ENCODE measurements at places on chromosomes 12 and 14.
A peak's percentile ranks its signal among the peaks of the same experiment; 100 is the strongest.

- DNase-seq: no peak
Observed at GRCh38 chr12:4540638-4541037, 1.9 kb downstream of the RAD51AP1 start.

DNA sequence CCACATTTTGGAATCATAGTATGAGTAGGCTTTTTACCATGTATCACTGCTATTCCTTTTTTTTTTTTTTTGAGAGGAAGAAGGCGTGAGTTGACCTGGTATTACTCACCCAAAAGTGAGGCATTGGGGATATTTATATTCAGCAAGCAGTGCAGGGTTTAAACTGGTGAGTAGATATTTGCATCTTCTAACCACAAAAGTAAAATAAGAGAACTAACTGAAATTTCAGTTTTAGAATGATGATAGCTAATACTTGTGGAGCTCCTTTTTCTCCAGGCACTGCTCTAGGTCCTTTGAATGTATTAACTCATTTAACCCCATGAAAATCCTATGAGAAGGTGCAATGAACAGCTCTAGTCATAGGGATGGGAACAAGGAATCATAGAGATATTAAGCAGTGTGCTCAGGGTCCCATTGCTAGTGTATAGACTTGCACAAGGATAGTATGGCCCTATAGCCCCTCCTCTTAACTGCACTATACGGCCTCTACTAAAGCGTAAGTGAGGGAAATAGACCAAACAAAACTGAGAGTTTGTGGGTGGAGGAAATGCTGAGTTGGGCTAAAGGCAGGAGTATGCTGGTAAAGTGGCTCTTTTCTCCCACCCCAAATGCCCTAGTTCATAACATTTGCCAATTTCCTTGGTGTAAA is 104.3 kb upstream of the MAX start:
- DNase-seq: no peak

DNA sequence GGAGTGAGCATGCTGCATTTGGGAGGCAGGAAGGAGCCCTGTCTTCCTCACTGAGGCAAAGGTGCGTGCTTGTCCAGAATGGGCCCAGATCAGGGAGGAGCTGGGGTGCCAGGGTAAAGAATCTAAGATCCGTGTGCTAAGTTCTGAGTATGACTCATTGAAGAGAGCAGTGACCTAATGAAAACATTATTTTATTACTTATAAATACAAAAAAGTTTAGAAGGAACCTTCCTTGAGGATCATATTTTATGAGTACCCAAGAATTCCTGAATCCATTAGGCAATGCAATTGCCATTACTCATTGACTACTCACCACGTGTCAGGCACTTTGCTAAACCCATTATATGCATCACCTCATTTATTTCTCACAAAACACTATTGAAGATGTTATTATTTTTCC is 264.7 kb downstream of the EGLN3 start:
- DNase-seq: no peak

GRCh38 chr12:130194154-130194553 is 31.9 kb downstream of the FZD10 start:
- DNase-seq: no peak

- DNase-seq: peak; percentile 12
Observed at GRCh38 chr12:130828895-130829294, 10.2 kb downstream of the STX2 start.

DNA sequence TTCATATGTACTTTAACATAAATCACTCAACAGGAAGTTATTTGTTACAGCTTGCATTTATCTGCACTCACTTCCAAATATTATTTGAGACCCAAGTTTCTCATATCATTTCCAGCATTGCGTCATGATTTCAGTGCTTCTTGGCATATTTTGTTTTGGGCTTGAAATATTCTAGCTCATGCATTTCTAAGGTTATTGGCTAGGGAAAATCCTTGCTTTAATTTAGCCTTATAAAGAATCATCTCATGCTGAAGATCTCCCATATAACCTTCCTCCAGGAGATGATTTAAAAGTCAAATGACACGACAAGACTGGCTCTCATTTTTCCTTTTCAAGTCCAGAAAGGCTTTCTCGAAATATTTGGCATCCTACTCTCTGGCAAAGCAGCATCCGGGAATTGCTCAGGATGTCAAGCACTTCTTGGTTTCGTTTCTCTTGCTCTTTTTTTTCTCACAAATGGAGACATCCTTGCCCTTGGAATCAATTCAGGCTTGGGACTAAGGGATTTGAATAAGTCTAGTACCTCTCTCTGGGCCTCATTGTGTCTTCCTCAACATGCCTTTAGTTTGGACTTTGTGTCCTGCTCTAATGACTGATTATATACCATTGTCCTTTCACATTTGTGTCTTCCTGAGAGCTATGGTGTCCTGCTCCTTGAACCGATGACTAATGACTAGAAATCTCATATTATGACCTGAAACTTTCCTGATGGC is 295.0 kb downstream of the RMST start:
- no peak for DNase-seq

GRCh38 chr14:21867541-21867940 is 193.9 kb upstream of the OR4E1 start:
- no peak for DNase-seq

DNA sequence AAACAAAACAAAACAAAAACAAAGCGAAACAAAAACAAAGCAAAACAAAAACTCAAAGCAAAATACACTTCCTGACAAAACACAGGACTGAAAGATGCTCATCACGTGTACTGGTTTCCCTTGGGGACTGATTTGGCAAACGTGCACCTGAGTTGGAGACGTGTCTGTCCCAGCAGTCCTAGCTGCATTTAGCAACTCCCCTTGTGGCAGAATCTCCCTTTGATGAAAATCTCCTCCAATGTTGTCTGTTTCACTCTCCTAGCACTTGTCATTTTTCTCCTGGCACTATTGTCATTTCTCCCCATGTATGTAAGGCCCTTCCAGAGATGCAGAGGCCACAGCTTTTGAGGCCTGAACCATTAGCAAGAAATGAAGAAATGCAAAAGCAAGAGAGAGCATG is 6.8 kb upstream of the SLC24A4 start:
- no peak for DNase-seq

- DNase-seq: no peak
Observed at GRCh38 chr14:29454026-29454693, 473.5 kb downstream of the PRKD1 start.

GRCh38 chr12:57214398-57214781 is 2.2 kb upstream of the NXPH4 start:
- peak; percentile 86 for DNase-seq

- DNase-seq: no peak
Observed at GRCh38 chr14:90509403-90509802, 112.6 kb downstream of the CALM1 start.

DNA sequence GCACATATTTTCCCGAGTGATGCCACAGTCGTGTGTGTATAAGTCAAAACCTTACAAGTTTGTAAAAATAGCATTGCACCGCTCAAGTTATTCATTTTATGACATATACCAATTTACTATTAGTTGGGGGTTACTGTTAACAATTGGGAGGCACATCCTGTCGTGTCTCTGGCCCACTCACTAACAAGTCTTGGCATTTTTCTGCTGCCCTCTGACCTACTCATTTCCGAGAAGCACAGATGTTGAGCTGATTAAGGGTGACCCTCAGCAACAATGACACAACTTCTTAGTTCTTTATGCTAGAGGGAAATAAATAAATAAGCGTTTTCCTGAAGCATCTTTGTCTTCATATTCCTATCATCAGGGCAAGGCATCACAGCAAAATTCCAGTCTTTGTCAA is 6.8 kb upstream of the ATG14 start:
- DNase-seq: no peak

DNA sequence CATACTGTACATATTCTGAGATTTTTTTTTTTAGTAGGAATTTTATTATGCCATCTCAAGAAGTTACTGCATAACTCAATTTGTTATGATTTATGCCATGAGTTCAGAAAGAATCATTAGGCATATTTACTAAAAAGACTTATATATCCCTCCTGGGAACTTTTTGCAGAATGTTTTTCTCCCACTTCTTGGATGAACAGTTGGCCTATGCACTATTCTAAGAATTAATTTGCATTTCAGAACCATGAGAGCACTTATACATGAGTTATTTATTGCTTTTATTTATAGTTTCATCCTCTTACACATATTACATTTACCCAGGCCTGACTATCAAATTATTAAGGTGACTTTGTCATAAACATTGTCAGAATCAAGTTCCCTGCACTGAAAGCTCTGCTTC is 6.3 kb upstream of the LRIG3 start:
- DNase-seq: no peak

GRCh38 chr12:119448611-119449131 is 114.1 kb downstream of the CCDC60 start:
- no peak for DNase-seq

- peak; percentile 30 for DNase-seq
Observed at GRCh38 chr14:87899228-87899627, 93.8 kb downstream of the GALC start.

DNA sequence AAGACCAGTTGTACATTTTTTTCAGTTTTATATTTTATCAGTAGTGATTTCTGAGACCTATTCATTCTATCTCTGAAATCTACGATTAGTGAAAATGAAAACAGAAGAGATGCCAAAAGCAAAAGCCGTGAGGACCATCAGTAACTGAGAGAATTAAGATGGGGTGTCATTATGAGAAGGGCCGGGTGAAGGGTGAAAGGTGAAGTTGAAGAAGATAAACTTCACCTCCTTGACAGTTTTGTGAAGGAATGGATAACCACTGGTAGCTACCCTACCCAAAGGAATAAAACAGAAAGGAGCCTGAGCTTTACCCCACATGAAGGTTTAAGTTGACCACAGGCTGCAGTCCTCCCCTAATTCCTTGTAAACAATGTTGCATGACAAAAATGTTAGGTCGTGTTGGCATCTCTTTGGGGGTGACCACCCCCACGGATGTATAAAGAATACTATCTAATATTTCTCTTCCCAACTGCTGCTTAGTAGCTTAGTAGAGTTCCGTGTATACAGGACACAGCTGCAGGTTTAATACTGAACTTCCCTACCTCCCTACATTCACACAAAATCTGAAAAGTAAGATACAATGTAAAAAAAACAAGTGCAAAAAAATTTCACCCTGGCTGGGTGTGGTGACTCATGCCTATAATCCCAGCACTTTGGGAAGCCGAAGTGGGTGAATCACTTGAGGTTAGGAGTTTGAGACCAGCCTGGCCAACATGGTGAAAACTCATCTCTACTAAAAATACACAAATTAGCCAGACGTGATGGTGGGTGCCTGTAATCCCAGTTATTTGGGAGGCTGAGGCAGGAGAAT is 23.9 kb downstream of the GPR19 start:
- DNase-seq: no peak

DNA sequence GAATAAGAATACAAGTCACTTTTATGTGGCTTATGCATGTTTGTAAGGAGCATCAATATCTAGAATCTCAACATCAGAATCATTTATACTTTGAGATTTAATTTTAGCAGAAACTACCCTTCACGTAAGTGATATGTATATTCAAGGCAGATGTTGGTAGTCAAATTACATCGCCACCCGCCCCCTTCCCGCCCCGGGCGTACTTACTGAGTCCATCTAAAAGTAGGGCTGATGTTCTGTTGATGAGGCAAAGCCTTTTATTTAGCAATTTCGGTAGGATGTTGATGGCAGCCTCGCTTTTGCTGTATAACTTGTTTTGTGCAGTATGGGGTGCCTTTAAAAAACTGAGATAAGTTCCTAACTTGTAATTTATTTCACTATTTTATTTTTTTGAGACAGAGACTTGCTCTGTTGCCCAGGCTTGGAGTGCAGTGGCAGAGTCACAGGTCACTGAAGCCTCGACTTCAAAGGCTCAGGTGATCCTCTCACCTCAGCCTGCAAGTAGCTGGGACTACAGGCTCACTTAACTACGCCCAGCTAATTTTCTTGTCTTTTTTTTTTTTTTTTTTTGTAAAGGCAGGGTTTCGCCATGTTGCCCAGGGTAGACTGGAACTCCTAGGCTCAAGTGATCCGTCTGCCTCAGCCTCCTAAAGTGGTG is 30.8 kb downstream of the KTN1 start:
- no peak for DNase-seq

GRCh38 chr12:15601210-15601800 is 187.9 kb downstream of the EPS8 start:
- no peak for DNase-seq

GRCh38 chr12:44531320-44531971 is 344.7 kb downstream of the NELL2 start:
- DNase-seq: no peak

GRCh38 chr14:88243946-88244345 is 79.1 kb downstream of the KCNK10 start:
- DNase-seq: no peak

- DNase-seq: no peak
Observed at GRCh38 chr12:28937196-28937595, 211.9 kb upstream of the FAR2 start.

DNA sequence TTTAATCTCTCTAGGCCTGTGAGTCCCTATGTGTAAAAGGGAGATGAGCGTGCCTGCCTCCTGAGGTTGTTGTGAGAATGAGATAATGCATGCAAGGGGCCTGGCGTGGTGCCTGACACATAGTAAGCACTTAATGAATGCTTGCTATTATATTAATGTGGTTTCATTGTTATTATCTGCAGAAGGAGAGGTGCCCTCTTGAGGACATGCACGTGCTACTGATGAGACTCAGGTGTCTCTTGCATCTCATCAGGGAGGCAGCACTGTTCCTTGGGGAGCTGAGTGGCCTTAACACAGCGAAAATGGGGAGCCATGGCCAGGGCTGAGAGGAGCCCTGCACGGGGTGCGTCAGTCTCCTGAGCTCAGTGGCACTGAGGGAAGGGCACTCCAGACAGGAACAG is 29.9 kb upstream of the BCDIN3D start:
- DNase-seq: no peak

GRCh38 chr12:83945871-83946270 is 966.7 kb downstream of the SLC6A15 start:
- DNase-seq: no peak

DNA sequence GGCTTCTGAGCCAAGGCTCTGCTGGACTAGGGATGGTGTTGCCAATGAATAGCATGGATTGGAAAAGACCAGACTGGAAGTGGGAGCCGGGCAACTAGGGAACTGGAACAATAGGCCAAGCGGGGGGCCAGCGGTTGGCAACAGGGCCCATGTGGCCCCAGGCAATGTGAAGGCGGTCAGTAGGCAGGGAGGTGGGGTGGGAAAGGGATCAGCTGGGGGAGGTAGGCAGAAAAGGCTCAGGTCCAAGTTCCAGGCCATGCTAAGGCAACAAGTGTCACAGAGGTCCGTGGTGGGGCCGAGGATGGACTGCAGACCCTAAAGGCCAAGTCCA is 14.9 kb upstream of the MLXIP start:
- no peak for DNase-seq

DNA sequence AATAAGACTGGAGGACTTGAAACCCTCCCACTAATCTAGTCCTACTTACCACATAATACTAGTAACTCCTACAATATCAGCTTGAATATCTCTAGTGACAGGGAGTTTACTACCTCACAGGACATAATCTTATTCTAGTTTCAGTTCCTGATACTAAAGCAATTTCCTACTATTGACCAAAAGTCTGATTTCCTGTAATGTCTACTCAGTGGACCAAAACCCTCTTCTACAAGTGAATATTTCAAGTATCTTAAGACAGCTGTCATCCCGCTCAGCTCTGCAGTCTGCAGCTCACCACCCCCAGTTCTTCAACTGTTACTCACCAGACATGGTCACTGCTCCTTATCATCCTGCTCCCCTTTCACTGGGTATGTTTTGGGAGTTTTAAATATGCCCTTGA is 70.8 kb upstream of the TMCC3 start:
- DNase-seq: no peak
